Effector CD4-positive, alpha-beta T cell (primary cell): ENCODE measurements at places on chromosomes 13 and 19.
A peak's percentile ranks its signal among the peaks of the same experiment; 100 is the strongest.

DNA sequence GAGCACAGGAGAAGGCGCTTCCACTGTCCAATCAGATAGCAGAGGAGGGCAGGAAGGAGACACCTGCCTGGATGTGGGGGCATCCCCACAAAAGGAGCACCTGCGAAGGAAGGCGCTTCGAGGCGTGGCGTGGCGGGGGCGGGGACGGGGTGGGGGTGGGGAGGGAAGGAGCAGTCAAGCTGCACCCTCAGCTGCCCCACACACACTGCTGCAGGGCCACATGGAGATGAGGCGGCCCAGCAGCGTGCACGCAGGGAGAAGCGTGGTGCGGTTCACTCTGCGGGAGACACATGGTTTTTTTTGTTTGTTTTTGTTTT is 21.4 kb downstream of the ANKRD27 start:
- no peak for DNase-seq

- DNase-seq: no peak
These were observed 18.9 kb downstream of the TGFB1 start for GRCh38 chr19:41334793-41335192.

GRCh38 chr13:32581177-32581786 is 5.0 kb upstream of the PDS5B start:
- DNase-seq: no peak

DNA sequence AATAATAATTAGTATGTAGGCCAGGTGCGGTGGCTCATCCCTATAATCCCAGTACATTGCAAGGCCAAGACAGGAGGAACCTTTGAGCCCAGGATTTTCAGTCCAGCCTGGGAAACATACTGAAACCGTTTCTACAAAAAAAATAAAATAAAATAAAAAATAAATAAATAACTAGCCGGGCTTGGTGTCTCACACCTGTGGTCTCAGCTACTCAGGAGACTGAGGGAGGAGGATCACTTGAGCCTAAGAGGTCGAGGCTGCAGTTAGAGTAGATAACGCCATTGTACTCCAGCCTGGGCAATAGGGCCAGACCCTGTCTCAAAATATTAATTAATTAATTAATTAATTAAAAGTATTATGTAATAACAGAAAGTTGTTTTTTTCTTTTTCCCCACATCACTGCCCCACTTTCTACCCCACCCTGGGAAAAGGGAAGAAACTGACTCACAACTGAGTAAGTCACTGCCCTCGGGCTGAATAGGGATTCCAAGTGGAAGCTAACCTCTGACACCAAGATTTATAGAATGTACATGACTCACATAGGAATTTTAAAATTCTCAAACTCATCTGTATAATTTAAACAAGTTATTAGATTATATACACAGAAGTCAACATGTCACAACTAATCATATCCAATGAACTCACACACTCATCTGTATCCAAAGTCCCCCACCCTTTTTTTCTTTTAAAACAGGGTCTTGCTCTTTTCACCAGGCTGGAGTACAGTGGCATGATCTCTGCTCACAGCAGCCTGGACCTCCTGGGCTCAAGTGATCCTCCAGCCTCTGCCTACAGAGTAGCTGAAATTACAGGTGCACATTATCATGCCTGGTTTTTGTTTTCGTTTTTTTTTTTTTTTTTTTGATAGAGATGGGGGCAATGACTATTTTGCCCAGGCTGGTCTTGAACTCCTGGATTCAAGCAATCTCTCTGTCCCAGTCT is 12.5 kb downstream of the ZNF611 start:
- no peak for DNase-seq

- DNase-seq: no peak
These were observed 28.3 kb downstream of the ZNF45 start for GRCh38 chr19:43906774-43907173.

- no peak for DNase-seq
These were observed 204.8 kb downstream of the MYO16 start for GRCh38 chr13:108834193-108834592.

GRCh38 chr19:51064534-51065220 is at the start of gene KLK13:
TSS of gene KLK13 (minus strand) at chr19:51065092. CDS start at chr19:51065067, 25 bp downstream.
- DNase-seq: no peak

DNA sequence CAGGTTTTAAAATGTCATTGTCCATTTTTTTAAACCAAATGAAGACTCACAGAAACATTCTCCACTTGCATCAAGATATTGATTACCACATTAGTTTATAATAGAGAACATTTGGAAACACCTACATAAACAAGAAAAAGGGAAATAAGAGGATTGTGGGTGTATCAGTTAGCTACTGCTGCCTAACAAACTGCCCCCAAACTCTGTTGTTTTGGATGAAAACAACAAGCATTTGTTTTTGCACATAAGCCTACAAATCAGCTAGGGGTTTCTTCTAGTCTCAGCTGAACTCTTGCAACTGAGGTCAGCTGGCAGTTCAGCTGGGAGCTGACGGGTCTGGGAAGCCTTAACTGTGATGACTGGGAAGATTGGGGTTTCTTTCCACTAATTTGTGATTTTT is 464.4 kb downstream of the COG6 start:
- no peak for DNase-seq

- peak; percentile 27 for DNase-seq
These were observed 22.3 kb downstream of the TMEM161A start for GRCh38 chr19:19115954-19116353.

DNA sequence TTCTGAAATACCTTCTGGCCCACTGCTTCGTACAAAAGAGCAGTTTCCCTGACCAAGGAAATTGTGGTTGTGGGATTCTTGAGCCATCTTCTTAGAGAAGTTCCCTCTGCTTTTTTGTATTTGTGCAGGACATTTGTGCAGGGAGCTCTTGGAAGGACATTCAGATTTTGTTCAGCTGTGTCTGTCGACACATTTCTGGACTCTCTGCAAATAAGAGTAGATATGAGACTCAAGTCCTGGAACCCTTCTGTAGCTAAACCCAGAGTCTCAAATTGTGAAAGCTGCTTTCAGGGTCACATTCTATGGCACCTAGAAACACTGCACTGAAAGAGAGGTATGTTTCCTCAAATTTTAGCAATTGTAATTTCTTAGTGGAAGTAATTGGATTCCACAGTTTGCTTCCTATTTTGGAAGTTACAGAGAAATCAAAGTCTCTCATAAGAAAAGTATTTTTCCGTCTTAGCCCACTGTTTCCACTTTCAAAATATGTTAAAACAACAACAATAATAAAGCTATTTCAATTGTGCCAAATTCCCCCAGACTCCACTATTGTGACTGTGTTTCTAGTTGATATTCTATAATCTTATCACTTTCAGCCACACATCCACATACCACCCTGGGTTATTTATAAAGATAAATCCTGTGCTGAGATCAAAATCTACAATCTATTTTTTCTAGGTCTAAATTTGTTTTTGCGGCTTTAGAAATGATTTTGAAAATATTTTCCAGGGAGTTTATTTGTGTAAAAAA is 224.0 kb downstream of the COG6 start:
- no peak for DNase-seq

- DNase-seq: no peak
These were observed 12.9 kb downstream of the GZMM start for GRCh38 chr19:556611-557382.

GRCh38 chr19:46924874-46925547 is 64.2 kb downstream of the ARHGAP35 start:
- no peak for DNase-seq
